ENCODE measurements at places on chromosomes 12 and 14. TPM values are rescaled to one million over a fixed set of nuclear protein-coding genes. Genes with fewer than 3 reads are reported as not detected.

DNA sequence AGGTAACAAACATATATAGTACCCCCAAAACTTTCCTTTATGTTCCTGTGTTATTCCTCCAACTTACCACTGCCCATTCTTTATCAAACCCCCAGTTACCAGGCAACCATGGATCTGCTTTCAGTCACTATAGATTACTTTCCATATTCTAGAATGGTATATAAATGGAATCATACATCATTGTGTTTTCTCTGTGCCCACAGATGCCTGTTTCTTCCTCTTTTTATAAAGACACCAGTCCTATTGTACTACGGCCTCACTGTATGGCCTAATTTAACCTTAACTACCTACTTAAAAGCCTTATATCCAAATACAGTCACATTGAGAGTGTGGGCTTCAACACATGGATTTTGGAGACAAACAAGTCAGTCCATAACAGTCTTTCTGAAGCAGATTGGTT lies 2.6 kb downstream of the TAS2R14 start:
- DNase-seq = no peak

GRCh38 chr12:82910246-82910893 lies 223.7 kb downstream of the TMTC2 start:
- DNase-seq = no peak

DNA sequence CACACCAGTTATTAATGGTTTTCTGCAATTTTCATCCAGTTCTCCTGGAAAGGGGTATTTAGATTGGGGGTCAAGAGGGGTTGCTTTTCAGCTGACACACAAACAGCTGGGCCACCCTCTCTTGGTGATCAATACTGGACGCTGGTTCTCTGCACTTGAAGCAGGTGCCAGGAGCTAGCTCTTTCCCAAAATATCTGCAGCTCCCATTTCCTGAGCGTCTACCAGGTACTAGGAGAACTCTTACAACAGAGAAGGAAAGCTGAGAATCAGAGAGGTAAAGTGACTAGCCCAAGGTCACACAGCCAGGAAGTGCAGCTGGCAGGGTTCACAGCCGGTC lies 1.2 kb downstream of the TESC start:
- DNase-seq = no peak

- no peak for DNase-seq
Measured at GRCh38 chr12:43292699-43293098, 259.3 kb downstream of the ADAMTS20 start.

DNA sequence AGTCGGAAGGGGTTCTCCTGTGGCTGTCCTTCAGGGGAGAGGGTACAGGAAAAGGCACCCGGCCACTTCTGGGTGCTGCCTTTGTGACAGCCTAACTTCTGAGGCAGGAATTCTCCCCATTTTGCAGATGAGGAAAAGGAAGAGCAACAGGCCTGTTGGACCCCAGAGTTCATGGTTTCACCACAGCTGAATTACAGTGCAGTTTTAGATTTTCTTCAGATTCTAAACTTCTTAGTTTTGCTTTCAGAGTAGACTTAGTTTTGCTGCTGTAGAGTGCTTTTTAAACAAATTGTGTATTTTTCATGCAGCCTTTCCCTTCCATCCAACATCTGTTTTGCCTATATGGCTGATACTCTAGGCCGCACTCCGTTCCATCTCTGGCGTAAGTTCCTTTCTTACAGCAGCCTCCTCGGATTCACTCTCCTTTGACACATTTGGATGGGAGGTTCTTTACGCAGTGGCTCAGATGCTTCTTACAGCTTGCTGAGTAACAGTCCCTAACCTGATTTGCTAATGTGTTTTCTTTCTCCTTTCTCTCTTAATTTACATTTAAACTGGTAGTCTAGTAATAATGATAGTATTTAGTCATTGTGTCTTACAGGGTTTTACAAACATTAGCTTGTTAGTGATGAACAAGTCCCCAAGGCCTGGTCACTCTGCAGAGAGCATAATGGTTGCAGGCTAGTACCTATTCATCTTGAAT lies 7.8 kb downstream of the TRAF3 start:
- DNase-seq = no peak

DNA sequence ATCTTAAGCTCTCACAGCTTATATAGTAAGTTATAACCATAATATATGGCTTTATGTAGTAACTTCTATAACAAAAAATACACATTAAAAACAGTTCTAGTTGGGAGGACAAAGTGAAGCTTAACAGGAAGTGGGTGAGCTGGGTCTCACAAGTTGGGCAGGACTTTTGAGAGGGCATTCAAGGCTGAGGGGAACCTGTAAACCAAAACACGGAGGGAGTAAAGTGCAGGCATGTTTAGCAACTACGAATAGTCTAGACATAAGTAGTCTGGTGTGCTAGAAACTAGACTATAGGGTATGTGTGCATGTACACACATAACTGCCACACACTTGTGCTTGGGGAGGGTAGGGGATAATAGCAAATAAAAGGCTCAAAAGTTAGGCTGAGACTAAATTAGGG lies 14.2 kb upstream of the NEK9 start:
- DNase-seq = no peak

DNA sequence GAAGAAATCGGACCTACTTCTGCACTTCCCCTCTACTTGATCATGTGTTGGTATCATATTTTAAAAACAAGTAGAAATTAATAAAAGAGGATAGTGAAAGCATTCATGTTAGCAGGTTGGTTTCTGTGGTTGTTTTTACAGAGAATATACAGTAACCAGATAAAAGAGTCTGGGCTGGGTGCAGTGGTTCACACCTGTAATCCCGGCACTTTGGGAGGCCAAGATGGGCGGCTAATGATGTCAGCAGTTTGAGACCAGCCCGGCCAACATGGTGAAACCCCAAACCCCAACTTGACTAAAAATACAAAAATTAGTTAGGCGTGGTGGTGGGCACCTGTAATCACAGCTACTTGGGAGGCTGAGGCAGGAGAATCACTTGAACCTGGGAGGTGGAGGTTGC lies 55.9 kb downstream of the LRP6 start:
- no peak for DNase-seq

DNA sequence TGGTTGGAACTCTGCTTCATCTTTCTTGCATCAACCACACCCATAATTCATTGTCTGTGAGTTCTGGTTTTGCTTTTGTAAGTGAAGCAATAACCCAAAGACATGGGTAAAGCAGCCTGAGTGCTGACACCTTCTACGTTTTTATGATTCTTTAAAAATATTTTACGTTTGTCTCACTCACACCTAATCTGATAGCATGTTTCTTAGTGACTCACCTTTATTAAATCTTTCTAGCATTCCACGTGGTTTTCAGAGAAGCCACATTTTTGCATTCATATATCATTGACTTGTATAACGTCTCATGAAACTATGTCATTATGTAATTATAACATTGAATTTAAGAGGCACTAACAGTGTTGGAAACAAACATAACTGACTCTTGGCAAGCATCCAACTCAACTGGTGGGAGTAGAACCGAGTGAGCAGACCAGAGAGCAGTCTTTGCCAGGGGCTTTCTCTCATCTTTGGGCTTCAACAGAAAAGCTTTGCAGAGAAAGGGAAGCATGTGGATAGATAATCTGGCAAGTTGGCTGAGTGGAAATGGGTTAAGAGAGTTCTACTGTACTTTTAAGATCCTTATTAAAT lies 118.8 kb downstream of the TPH2 start:
- no peak for DNase-seq

- no peak for DNase-seq
Measured at GRCh38 chr12:56993346-56993745, 13.0 kb downstream of the ZBTB39 start.

DNA sequence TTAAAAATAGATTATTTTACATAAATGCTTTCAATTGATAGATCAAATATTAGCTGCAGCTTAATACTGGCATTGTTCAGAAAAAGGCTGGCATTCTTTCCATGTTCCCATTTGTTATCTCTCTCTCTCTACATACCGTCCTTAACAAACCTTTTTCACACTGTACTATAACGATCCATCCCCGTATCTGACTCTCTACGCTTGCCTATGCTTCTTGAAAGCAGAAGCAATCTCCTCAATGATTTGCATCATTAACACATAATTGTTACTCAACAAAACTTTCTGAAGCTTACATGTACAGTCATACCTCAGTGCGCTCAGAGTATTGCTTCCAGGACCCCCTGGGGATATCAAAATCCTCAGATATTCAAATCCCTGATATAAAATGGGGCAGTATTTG lies 89.7 kb downstream of the TMTC1 start:
- DNase-seq = no peak

DNA sequence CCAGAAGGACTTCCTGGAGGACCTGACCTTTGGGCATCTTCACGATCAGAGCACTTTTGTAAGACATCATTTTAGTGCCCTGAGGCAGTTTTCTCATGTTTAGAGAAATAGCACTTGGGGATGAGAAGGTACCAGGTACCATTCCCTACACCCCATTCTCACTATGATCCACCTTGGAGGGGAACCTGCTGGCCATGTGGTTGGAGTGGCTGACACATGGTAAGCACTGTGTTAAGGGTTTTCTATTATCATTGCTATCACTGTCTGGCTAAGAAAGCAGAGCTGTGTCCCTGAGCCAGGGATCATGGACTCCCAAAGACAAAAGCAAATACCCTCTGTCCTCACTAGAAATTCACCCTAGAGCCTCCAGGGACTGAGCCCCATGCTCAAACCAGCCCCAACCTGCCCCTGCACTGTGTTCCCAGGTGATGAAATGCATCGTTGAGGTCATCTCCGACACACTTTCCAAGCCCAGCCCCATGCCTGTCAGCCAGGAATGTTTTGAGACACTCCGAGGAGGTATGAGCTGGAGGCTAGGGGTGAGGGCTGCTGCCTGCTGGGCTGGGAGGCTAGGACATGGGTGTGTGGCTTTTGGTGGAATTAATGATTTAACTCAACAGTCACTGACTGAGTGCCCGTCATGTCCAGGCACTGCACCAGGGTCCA lies 3.4 kb downstream of the CHGA start:
- no peak for DNase-seq

The CABP1 gene
- 8.0 TPM for total RNA-seq

The IRAK3 gene
- total RNA-seq = 5.3 TPM

The CYP27B1 gene
- not detected for total RNA-seq

Data from left ventricle myocardium superior (tissue), 1 donor.